ENCODE measurements at places on chromosomes 6 and 20.

DNA sequence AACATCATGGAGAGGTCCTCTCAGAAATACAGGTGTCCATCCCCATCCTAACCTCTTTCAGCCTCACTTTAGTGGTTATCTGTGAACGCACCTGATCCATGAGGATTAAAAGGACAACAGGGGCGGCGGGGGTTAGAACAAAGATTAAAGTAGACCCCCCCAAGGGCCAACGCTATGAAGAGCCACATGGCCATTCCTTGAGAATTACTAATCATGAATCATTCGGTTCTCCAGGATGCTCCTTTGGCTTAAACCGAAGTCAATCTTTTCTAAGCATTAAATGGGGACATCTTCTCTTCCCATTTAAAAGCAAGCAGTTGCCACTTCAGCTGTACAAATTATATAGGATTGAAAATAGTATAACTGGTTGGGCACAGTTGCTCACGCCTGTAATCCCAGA, 212.4 kb downstream of the GMPR start:
- DNase-seq = no peak

- no peak for DNase-seq
Measured at GRCh38 chr6:155257796-155258195, 6.0 kb upstream of the CLDN20 start.

DNA sequence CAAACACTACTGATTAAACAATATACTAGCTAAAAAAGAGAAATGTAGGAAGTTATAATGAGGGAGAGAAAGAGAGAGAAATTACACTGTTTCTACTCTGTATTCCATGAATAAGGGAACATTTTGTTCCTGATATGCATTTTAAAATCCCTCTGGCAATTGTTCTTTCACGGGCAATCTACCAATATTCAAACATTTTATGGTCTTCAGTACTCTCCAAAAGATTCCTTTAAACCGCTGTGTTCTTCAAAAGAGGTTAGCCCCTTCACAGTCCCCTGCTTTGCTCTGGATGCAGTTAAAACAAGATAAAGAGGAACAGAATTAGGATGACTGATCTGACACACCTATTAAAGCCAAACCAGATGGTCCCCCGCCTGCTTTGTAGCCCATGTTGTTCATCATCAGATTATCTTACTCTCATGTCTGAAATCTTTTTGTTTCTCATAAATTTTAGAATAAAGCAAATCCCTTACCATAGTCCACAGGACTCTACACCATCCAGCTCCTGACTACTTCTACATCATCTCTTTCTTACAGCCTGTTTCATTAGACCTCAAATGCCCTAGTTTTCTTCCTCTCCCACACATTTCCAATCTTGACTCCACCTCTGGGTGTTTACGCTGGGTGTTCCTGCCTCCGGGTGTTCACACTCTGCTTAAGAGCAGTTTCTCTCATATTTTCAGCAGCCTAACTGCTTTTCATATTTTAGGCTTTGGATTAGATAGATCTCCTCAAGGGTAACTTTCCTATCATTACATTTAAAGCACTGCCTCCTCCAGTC, 399.7 kb downstream of the COL12A1 start:
- no peak for DNase-seq

- no peak for DNase-seq
Measured at GRCh38 chr20:59309218-59309617, 8.8 kb downstream of the EDN3 start.

DNA sequence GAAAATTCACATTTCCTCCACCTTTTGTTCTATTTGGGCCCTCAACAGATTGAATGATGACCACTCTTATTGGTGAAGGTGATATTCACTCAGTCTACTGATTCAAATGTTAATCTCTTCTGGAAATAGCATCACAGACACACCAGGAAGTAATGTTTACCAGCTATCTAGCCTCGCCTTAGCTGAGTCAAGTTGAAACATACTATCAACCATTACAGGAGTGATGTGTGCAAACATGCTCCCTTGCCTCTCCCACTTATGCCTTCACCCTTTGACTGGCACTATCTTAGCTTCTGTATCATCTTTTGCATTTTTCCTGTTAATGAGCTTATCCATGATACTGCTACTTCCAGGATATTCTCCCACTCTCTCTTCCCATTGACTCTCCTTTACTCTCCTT, 191.9 kb downstream of the CENPW start:
- no peak for DNase-seq

DNA sequence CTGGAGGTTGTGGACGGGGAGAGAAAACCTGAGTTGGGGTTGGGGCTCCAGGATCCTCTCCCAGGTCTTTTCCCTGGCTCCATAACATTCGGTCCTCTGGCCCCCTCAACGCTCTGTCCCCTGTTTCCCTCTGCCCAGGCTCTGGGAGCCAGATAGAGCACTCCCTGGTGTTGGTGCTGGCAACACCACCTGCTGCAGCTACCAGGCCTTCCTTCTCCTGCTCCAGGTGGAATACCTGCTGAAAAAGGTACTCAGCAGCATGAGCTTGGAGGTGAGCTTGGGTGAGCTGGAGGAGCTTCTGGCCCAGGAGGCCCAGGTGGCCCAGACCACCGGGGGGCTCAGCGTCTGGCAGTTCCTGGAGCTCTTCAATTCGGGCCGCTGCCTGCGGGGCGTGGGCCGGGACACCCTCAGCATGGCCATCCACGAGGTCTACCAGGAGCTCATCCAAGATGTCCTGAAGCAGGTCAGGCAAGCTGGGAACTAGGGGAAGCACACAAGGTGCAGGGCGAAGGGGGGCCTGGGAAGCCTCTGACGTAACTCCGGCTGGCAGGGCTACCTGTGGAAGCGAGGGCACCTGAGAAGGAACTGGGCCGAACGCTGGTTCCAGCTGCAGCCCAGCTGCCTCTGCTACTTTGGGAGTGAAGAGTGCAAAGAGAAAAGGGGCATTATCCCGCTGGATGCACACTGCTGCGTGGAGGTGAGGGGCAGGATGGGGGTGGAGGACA, 14.6 kb downstream of the DEF6 start:
- no peak for DNase-seq

- DNase-seq = no peak
Measured at GRCh38 chr6:394641-395289, 3.2 kb downstream of the IRF4 start.

GRCh38 chr6:129667621-129668020, 42.4 kb downstream of the ARHGAP18 start:
- DNase-seq = no peak

GRCh38 chr6:111713236-111713635, 107.6 kb upstream of the TRAF3IP2 start:
- no peak for DNase-seq

- no peak for DNase-seq
Measured at GRCh38 chr6:109782491-109782999, 91.4 kb downstream of the FIG4 start.

DNA sequence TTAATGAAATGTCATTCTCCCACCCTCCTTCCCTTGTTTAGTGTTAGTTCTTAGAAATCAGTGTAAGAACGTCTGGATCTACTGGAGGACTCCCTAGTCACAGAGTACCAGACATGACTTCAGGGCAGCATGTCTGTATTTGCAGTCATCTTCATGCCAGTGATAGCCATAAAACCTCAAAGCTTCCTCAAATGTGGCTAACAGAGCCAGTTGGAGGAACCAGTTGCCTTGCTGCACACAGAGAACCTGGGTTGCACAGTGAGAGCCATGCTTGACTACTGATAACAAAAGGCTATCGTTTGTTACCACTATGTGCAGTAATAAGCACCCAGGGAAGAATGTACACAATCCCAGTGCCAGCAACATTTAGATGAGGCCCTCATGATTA, 20.1 kb downstream of the NT5E start:
- DNase-seq = no peak

- DNase-seq = no peak
Measured at GRCh38 chr6:149059557-149059956, 258.0 kb upstream of the TAB2 start.

DNA sequence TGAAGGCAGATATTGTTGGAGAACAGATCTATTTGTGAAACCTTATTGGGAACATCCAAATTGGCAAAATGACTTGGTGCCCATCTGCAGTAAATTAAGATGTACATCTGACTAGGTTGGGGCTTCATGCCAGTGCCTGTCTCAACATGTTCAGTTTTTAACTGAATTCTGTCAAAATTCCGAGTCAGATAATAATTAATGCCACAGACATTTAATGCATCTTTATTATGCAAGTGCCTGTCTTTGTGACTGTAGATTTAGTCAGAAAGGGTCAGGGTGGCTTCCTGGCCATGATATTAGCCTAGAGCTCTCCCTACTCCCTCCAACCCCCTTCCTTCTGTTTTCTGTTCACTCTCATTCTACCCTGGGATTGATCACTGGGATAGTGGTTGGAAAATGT, 199.3 kb upstream of the FLRT3 start:
- DNase-seq = no peak

DNA sequence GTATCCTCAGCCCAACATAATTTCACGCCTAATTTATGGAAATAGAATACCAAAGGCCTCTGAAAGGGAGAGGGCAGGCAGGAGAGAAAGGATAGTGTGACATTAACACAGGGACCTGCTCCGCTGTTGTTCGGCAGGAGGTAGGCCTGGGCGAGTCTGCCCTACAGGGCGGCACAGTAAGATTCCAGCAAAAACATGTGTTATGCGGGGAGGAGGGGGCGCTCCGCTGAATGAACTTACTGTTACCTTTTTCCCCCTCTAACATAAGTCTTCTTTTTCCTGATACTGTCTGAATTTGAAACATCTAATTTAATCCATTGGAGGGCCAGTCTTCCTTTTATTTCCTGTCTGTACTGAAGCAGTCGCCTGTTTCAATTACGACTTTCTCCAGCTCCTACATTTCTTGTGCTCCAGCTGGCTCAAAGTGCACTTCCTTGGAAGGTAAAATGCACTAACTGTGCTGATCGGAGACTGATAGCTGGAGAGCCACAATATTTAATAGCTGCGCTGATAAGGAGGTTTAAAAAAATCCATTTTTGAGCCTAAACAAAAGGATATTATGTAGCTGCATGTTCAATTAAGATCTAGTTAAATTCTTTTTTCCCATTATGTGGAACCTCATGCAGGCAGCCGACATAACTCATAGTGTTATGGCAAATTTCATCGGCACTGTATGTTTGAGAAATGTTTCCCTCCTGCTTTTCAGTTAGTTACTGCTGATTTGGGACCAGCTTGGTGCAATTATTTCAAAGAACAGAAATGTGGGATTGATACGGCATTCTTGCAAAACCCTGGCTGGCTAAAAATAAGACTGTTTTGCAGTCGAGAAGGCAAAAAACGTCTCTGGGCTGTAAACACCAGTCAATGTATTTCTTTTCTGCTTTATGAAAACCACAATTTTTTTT, 193.0 kb downstream of the FOXC1 start:
- no peak for DNase-seq

DNA sequence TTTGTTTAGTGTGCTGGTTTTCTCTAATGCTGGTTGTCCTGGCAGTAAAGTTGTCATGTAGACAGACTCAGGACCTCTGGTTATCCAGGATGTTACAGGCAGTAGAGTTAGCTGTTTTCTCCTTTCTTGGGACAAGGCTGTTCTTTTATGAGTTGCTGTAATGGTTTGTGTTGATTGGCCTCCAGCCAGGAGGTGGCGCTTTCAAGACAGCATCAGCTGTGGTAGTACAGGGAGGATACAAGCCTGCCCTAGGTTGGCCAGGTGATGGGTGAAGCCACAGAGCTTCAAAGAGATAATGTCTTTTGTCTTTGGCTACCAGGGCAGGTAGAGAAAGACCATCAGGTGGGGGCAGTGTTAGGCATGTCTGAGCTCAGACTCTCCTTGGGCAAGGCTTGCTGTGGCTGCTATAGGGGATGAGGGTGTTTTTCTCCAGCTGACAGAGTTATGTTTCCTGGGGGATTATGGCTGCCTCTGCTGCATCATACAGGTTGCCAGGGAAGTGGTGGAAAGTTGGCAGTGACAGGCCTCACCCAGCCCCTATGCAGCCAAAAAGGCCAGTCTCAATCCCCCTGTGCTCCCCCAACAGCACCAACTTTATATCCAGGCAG, 127.2 kb upstream of the TAB2 start:
- no peak for DNase-seq

DNA sequence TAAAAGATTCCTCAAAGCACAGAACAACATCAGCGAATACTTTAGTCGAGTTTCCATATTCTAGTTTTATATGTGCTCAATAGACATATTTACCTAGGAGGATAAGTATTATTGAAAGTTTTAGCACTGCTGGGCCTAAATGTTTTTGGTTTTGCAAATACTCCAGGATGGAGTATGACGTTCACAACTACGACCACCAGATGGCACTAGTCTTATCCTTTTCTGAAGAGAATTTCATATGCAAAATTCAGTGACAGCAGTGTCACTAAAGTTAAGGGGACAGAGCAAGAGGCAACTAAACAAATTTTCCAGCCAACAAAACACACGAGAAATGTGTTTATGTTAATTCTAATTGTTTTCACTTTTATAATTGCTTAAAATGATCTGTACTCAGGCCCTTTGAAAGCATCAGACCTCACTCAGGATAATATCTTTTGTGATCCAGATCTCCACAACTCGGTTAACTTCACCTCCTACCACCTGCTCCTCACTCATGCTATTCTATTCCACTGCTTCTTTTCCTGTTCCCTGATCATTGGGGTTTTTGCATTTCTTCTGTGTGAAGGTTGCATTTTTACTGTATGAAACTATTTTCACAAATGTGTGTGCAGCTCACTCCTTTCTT, 220.8 kb downstream of the TRDN start:
- DNase-seq = no peak

DNA sequence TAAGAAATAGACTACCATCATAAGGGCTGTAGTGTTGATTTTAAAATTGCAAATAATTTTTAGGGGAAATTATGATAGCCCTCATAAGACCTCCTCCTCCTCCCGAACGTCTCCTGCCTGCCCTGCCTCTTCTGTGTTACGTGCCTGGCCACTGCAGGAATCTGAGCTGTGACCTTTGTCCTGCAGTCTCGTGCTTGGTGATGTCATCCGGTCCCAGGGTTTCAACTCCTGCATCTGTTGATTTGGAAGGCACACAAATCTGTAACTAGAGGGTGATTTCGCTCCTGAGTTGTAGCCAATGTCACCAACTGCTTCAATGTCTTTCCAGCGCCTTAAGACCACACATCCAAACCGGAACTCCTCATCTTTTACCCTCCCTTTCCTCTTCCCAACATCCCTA, 163.2 kb downstream of the AIG1 start:
- DNase-seq = no peak

- no peak for DNase-seq
Measured at GRCh38 chr6:128343706-128344105, 176.7 kb downstream of the PTPRK start.

- no peak for DNase-seq
Measured at GRCh38 chr6:80129485-80129884, 23.0 kb downstream of the BCKDHB start.

GRCh38 chr20:38700141-38700540, 24.1 kb upstream of the SLC32A1 start:
- no peak for DNase-seq

DNA sequence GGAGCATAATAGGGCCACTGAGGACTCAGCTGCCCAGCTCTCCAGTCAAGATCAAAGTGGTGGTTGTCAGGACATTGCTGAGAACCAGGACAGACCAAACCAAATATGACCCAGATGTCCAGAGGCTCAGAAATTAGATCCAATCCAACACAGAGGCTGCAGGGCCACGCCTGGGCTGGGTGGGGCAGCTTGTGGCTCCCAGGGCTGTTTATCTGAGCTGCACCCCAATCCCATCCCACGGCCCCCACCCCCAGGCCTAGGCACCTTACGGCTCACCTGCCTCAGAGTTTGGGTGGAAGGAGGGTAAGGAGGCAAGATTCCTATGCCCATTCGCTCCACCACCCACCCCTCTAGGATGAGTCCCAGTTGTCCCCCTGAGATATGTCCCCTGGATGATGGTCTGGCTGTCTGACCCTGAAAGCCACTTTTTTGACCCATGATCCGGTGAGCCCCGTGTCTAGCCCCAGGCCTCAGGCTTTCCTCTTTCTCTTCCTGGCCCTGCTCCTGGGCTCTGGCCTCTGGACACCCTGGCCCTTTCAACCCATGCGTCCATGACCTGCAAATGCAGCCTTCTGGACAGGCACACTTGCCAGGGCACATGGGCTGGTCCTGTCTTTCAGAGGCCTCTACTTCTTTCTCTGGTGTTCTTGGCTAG, 40.0 kb downstream of the CPXM1 start:
- DNase-seq = no peak
